ENCODE measurements at places on chromosomes 12 and 14. TPM values are rescaled to one million over a fixed set of nuclear protein-coding genes. Genes with fewer than 3 reads are reported as not detected.

BEGAIN gene
- 3.4 TPM for total RNA-seq

CPNE6 gene
- not detected for total RNA-seq

PSMC6 gene
- total RNA-seq = 144 TPM

NUBPL gene
- total RNA-seq = 8.7 TPM

CD9 gene
- total RNA-seq = 26.4 TPM

ANKRD33 gene
- total RNA-seq = not detected

FBXL14 gene
- total RNA-seq = 18.9 TPM

CLEC4C gene
- total RNA-seq = not detected

PTGER2 gene
- 54.1 TPM for total RNA-seq

POP5 gene
- 64.3 TPM for total RNA-seq

INHBC gene
- 0.14 TPM for total RNA-seq

SCNN1A gene
- not detected for total RNA-seq

DNA sequence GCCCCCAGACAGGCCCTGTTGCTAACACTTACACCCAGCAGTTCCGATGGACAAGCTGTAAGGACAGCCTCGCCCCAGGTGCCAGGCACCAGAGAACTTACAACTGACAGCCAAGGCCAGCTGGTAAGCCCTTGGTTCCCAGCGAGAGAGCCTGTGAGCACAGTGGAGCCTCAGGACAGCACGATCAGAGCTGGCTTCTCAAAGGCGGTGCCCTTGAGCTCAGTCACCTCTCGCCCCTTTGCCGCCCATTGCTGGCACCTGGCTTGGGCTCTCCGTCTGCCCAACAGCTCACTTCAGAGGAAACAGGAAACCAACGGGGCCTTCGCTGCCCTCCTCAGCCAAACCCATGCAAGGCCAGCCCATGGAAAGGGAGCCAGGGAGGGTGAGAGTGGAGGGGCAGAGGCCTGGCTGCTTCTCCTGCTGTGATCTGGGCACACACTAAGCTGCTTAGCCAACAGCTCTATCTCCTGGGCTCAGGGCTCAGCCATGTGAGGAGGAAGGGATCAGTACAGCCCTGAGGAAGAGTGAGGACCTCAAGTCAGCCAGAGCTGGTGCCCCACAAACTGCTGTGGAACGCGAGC lies 98.5 kb downstream of the SINHCAF start:
- DNase-seq = no peak

- no peak for DNase-seq
These were observed 1642.1 kb upstream of the FLRT2 start for GRCh38 chr14:83887866-83888265.

- DNase-seq = no peak
These were observed 73.8 kb downstream of the TTLL5 start for GRCh38 chr14:75734854-75735253.

GRCh38 chr14:50344116-50344775 lies 32.1 kb downstream of the DMAC2L start:
- peak; percentile 20 for DNase-seq

DNA sequence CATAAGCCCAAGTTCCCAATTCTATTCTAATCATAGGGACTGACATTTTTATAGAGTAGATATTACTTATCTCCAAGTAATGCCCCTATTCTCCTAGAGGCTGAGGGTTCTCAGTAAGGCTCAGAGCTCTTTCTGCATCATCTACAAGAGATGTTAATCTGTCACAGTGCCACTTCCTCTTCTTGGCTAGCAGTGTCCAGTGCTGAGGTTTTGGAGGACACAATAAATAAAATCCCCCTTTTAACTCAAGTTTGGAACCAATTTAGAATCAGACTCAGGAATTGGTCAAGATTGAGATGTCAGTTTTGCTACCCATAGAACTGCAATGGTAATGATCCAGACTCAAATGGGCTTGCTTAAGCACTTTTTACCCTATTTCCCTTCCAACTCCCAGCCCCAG lies 154.1 kb upstream of the ARID2 start:
- DNase-seq = no peak

DNA sequence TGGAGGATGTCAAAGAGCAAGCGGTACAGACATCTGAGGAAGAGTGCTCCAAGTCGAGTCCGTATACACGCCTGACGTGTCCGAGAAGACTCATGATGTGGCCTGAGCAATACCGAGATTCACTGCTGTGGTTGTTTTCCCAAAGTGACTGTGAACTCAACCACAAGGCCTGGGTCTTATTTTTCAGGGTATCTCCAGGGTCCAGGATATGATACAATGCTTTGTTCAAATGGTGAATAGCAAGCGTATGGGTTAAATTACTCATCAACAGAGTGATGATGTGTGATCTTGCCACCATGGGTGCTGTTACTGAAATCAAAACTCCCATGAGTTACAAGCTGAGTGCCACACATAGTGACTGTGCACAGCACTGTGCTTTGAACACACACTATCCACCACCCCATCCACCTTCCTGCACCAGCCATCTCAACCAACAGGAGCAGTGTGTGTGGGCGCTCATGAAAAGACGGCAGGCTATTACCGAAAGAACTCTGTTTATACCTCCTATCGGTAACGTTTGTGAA lies 109.6 kb downstream of the BCAT1 start:
- DNase-seq = peak; percentile 57

- no peak for DNase-seq
These were observed 114.3 kb downstream of the SNAPC1 start for GRCh38 chr14:61876362-61877034.

DNA sequence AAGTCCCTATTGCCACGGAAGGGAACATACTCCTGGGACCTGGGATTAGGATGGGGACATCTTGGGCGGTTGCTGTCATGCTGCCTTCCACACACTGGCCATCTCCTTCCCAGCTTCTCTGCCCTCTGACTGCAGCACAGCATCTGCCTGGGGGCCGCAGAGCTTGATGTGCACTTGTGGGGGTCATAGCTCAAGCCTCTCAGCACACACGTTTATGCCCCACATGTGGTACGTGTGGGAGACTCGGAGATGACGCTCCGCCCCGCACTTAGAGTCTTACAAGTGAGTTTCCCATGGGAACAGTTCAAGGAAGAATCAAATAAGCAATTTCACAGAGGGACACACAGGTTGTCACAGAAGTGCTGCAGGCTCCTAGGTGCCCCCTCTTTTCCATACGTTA lies 8.6 kb downstream of the ACADS start:
- DNase-seq = no peak

GRCh38 chr14:55581342-55581771 lies 1.4 kb downstream of the KTN1 start:
- no peak for DNase-seq

- no peak for DNase-seq
These were observed 4.6 kb downstream of the FOXN4 start for GRCh38 chr12:109304485-109304884.

DNA sequence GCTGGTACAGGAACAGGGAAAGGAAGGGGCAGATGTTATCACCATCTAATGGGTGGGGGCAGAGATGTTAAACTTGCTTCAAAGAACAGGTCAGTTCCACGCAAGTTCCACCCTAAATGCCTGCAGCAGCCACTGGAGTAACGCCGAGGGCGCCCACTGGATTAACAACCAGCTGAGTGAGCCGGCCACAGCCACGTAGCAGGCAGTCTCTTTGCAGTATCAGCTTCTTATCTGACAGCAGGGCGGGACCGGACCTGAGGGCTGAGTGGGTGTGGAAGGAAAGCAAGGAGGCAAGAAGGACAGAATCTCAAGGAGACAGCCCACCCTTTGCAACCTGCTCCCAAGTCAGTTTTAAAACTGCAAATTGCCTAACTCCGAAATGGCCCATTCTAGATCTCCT lies 38.4 kb upstream of the FOXN3 start:
- DNase-seq = no peak

DNA sequence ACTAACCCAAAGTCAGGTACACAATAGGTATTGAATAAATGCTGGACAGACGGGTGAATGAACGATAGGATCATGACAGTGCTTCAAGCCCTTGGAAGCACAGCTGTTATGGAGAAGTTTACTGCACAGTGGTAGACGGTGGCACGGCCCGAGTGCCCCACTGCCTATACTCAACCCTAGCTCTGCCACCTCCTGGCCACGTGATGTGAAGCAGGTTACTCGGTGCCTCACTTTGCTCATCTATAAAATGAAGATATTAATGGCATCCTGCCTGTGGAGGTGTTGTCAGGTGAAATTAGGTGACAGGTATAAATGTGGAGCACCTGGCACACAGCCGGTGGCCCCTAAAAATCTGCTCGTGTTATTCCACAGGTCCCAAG lies 5.8 kb downstream of the ASB2 start:
- peak; percentile 43 for DNase-seq

DNA sequence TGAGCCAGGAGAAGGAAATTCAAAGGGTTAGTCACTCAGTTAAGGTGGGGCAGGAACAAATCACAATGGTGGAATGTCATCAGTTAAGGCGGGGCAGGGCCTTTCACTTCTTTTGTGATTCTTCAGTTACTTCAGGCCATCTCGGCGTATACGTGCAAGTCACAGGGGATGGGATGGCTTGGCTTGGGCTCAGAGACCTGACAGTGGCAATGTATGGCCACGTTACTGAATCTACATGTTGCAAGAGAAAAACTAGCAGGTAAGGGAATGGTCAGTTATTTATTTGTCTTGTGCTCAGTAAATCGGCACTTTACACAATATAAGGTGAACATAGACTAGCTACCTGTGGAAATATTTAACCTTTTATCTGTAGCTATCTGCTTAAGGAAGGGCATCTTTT lies 11.9 kb downstream of the SLCO1B3 start:
- DNase-seq = no peak

DNA sequence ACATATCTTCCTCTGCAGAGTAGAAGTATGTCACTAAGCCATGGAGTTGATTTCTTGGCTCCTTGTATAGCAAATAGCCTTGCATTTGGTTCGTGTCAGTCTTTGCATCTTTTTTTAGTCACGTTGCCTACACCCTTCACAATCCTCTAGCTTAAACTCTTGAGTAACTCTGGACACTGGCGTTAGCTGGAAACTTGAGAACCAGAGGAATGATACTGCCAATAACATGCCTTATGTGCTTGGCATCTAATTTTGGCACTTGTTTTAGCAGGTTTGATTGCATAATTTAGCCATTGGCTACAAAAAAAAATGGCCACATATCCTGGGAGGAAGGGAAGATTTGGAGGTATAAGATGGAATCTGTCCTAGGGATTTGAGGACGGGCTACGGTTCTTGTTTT lies 136.2 kb downstream of the ETV6 start:
- no peak for DNase-seq

DNA sequence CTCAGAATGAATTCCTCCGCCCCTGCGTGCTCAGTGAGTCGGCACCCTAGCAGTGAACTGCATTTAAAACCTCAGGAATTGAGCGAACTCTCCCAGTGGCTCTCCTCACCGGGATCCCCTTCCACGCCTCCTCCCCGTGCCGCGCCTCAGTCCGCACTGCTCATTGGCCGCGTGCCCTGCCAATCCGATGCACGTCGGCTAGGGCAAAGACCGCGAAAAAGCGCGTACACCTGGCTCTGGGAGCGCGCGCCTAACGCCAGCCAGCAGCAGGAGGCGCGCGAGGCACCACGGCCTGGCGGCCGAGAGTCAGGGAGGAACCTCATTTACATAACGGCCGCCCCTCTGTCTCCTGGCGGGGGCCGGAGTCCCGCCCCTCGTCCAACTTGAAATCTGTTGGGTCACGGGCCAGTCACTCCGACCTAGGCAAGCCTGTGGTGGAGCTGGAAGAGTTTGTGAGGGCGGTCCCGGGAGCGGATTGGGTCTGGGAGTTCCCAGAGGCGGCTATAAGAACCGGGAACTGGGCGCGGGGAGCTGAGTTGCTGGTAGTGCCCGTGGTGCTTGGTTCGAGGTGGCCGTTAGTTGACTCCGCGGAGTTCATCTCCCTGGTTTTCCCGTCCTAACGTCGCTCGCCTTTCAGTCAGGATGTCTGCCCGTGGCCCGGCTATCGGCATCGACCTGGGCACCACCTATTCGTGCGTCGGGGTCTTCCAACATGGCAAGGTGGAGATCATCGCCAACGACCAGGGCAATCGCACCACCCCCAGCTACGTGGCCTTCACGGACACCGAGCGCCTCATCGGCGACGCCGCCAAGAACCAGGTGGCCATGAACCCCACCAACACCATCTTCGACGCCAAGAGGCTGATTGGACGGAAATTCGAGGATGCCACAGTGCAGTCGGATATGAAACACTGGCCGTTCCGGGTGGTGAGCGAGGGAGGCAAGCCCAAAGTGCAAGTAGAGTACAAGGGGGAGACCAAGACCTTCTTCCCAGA lies at the start of gene HSPA2:
TSS of gene HSPA2 (plus strand) at position 534 of the 995 bp plus-strand sequence. CDS start at position 643, 109 bp downstream.
- DNase-seq = peak; percentile 95

GRCh38 chr12:117202556-117202955 lies 12.3 kb upstream of the FBXO21 start:
- DNase-seq = no peak

DNA sequence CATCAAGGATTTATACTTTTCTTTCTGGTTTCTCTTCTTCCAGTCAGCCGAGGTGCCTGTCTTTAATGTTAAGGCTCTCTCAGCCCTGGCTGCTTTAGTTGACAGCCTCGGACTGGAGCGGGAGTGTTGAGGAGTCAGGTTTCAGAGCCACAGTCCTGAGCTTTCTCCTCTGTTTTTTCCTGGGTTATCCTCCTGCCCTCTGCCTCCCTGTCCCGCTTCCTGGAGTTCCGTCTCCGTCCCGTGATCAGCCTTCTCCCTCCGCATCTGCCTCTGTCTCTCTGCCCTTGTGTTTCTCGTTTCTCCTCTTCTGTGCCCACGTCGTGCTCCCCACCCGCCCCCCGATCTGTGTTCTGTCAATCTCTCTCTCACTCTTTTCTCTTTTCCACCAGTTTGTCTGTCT lies 33.0 kb downstream of the IQSEC3 start:
- DNase-seq = no peak

GRCh38 chr14:102646615-102647014 lies 54.2 kb downstream of the RCOR1 start:
- DNase-seq = no peak

GRCh38 chr12:96986883-96987523 lies 79.9 kb downstream of the NEDD1 start:
- DNase-seq = no peak

DNA sequence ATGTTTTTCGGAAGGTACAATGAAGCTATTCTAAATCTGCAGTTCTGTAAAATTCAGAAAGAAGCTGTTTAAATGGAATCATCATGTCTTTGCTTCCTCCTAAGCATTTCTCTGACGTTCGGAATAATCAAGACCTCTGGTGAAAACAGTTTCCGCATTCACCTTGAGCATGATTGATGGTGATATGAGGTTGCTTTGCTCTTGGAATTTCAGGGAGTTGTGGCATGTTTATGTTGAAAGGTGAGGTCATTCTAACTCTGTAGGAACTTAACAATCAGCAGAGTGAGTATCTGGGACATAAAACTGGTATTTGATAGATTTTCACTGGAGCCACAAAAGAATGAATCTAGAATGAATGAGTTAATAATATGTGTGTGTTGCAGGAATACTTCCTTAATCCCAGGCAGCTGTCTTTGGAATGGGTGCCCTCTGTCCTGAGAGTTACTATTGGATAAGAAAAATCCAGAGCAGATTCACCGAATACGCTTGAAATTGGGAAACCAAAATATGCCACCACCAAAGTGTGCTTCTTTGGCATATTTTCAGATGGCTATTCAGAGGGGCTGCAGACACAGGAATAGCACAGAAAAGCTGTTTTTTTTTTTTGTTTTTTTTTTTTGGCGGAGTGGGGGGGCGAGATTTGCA lies 599.1 kb downstream of the CCER1 start:
- no peak for DNase-seq

Measured in activated T-helper 2 cell treated with anti-CD3 and anti-CD28 coated beads, Interferon-gamma antibody, Interleukin-2, Interleukin-4, amounts not matched to agents 10 μg/mL and 5 μg/mL and 100 μg/mL, durations not matched to agents 14 hours and 24 hours and 36 hours (primary cell).